Stimulated activated CD8-positive, alpha-beta memory T cell treated with anti-CD3 and anti-CD28 coated beads, Interleukin-2, amount 100 ng/mL, for 48 hours (primary cell): ENCODE measurements at places on chromosomes 4 and X.

- no peak for DNase-seq
Observed at GRCh38 chr4:87732033-87732765, 67.2 kb upstream of the IBSP start.

GRCh38 chrX:111511477-111511876 is at the start of gene SERTM2:
Gene SERTM2 (plus strand): TSS chrX:111511645. CDS start chrX:111518858, 7,213 bp downstream.
- DNase-seq = no peak

- DNase-seq = no peak
Observed at GRCh38 chr4:139084804-139085093, 69.2 kb downstream of the NOCT start.

DNA sequence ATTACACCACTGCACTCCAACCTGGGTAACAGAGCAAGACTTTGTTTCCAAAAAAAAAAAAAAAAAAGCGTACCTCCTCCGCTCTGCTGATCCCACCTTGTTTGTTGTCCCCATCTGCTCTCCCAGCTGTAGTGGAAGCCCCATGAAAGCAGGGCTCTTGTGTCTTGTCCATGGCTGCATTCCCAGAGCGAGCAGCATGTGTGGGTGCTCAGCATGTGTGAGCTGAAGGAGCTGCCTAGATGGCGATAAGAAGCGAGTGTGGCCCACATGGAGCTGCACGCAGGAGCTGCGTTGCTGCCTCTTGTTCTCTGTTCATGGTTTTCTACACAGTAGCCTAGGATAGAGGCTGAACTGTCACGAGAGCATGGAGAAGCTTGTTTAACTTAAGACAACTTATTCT is 12.4 kb downstream of the NSD2 start:
- no peak for DNase-seq

DNA sequence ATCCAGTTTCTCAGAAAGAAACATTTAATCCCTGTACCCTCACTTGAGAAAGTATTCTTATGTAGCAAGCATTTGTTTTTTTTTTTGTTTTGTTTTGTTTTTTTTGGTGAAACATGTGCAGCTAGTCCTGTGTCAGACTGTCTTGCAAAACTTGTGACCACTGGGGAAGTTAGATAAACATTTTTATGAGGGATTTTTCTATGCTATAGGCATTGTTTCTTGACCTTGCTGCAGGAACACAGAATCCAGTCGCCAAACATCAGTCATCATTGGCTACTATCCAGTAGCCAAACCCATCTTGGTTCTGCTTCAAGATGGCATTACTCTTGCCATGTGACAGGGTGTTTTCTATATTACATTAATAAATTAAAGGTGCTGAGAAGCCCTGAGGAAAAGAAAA is 7.7 kb upstream of the MAPK10 start:
- no peak for DNase-seq

DNA sequence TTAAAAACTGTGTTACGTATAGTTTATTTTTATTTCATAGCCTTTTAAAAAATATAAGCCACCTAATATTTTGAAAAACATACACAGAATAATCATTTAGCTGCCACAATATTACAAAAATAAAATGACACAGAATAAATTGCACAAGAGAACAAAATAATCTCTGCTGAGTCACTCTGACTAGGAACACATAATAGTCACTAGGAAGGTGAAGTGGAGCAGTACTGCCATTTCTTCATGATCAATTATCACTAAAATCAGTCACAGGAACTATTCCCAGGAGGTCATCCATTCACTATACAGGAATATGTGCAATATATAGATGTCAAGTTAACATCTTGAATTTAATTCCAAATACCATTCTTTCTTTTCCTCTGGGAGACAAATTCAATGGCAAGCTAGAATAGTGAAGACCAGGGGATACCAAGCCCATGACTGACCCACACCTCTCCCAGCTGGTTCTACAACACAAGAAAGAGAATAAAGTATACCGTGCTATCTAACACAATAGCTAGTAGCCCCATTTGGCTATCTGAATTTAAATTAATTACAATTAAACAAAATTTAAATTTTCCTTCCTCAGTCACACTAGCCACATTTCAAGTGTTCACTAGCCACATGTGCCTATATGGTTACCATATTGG is 5.9 kb downstream of the SMIM43 start:
- no peak for DNase-seq

DNA sequence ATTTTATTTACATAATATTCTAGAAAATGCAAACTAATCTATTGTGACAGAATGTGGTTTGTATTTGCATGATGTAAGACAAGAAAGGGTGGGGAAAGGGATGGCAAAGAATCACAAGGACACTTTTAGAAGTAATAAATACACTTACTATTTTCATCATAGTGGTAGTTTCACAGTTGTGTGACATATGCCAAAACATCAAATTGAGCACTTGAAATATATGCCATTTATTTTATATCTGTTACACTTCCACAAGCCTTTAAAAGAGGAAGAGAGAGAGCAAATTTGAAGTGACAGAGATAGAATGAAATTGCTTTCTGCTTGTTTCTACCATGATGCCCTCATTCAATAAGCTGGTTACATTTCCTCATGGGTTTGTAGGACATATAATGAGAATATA is 230.0 kb upstream of the NWD2 start:
- DNase-seq = no peak

- peak; percentile 9 for DNase-seq
Observed at GRCh38 chrX:102155806-102156179, at the start of gene BEX5. Gene BEX5 (minus strand): TSS chrX:102155977. CDS start chrX:102154265, 1,712 bp downstream.

- no peak for DNase-seq
Observed at GRCh38 chr4:121227341-121227792, 63.2 kb upstream of the TNIP3 start.

DNA sequence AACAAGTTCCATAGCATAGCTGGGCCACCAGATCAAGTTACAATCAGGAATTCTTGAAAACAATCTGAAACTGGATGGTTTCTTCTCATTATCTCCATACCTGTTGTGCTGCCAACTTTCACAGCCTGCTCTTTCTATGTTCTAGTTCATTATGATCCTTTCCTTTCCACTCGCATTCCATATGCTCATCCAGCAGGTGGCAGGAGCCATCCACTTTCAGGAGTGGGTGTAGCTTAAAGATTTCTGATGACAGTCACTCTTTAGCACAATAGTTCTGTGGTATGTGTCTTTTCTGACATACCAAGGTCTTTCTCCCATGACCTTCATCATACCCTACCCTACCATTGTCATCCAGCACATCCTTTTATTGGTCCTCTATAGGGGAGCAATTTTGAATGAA is 46.4 kb downstream of the PAGE2 start:
- no peak for DNase-seq

DNA sequence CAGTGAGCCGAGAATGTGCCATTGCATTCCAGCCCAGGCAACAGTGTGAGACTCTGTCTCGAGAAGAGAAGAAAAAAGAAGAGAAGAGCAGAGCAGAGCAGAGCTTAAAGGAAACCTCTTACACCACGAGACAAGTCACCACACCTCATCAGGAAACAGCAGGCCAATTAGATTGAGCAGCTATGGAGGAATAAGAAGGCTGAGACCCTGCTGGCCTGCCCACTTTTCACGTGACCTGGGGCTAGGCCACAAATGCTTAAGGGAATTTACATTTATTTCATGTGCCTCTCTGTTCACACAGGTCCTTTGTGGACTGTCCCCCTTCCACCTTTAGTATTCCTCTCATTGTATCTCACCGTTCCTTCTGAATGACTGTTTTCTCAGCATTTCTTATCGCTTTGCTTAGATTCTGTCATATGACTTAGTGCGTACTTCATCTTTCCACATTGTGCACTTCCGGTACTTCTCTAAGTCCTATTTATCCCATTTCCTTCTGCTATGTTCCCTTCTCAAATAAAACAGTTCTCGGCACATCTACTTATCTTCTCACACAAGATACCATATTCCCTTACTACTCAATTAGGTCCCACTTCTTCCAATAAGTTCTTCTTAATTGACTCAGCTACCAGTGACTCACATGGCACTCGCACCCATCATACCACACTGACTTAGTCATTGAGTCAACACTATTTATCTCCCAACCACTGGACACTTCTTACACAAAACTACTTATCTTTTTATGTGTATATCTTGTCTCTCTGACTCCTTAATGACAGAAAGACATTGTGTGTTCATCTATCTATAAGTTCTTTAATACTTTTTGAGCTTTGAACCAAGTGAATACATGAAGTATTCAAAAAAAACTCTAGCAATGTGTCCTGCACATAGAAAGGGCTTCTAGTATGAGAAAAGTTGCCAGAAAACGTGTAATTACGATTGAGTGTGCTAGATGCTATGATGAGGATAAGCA is 11.0 kb downstream of the CUL4B start:
- DNase-seq = no peak

DNA sequence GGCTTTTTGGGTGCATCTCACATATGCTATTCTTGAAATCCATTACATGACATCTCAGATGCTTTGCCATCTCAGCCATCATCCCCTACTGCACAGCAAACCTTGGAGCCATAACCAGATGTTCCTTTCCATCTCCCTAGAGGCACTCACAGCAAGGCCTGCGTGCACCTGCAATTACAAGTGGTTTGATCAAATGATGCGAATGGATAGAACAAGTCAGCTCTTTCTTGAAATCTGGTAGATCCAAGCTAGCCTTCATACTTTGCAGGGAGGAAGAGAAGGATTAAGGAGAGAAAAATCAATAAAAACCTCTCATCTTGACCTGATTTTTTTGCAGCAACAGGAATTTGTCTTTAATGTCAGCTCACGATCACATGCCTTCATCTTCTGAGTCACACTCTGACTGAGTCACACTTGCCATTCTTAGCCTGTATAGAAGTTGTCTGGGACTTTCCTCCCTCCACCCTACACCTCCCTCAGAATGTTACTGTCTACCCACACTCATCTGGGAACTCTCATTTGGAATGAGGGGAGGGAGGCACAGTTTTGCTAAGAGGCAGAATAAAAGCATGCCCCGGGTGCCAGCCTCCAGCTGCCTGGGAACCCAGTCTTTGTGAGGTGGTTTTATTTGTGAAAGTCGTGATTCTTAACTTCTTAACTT is 11.9 kb upstream of the TRIML1 start:
- no peak for DNase-seq
